ENCODE measurements at places on chromosomes 4 and X.

- DNase-seq: no peak
Measured at GRCh38 chr4:85391589-85392410, 83.2 kb upstream of the ARHGAP24 start.

DNA sequence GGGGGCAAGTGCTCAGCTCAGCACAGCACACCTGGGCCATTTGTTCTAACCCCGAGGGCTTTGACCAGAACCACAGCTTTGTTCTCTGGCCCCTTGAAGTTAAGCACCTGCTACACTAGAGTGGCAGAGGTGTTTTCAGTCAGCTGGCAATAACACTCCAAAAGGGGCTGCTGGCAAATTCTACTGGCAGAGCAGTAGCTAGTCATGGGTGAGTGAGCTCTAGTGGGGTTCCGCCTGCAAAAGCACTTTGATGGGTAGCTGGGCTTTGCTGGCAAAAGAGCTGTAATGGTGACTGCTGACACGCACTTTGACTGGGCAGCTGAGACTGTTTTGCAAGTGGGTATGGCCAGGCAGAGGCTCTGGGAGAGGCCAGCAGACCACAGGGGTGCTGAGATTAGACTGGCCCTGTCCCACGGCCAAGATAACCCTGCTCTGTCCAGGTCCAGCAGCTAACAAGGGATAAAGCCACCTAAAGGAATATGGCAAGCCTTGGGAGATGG, 65.2 kb upstream of the TENT5D start:
- no peak for DNase-seq

DNA sequence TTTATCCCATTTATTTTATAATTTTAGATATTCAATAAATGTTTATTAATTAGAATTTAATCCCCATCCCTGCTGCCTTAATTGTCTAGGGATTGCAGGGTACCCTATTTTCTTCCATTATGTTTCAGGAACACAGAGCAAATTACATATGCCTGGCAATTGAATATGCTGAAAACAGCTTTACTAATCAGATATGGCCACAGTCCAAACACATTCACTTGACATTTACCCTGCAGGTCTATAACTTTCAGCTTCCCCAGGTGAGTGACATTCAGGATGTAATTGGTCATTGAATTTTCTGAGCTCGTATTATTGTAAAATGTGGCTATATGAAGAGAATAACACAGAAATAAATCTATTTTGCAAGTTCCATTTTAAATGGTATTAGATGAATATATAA, 218.7 kb upstream of the NDST4 start:
- DNase-seq: no peak

DNA sequence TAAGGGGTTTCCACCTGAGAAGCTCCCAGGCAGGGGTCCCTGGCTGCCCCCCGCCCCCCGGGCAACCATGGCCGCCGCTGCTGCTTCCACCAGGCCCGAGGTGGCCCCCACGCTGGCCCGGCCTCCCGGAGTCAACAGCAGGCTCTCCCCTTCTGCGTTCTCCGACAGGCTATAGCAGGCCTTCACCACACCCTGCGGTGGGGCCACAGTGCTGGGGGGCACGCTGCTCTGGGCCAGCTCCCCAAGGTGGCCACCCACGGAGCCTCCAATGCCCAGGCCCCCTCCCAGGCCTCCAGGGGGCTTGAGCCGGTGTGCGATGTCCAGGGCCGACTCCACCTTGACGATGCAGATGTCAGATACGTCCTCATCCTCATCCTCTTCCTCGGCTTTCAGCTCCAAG, 72.5 kb downstream of the UBE2K start:
- DNase-seq: no peak

DNA sequence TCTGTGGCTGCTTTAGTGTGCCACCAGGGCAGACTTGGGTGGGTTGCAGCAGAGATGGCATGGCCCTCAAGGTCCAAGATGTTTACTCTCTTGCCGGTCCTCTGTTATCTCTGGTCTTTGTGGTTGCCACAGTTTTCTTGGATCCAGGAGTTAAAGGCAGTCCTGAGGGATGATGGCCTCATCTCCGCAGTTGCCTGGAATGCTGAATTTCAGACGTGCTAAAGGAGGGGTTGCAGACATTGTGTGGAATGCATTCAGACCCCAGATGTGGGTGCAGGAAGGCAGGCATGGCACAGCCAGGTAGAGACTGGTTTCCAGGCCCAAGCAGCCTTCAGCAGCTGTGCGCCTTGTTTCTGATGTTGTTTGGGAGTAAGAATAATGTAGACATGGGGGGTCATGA, 64.4 kb downstream of the TBL1X start:
- no peak for DNase-seq

DNA sequence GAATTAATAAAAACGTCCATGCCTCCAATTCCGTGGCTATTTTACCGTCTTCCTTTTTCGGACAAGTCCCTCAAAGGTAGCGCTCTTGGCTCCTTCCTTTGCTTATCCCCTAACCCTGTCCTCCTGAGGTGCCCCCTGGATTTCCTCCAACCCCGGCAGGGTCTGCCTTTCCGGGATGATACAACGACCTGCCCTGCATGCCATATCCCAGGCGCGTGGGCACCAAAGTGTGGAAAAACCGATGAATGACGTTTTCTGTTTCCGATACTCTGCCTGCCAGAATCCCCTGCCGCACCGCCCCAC, 706 bp upstream of the CSTF2 start:
- no peak for DNase-seq

- no peak for DNase-seq
Measured at GRCh38 chrX:41419082-41419481, 28.1 kb upstream of the NYX start.

DNA sequence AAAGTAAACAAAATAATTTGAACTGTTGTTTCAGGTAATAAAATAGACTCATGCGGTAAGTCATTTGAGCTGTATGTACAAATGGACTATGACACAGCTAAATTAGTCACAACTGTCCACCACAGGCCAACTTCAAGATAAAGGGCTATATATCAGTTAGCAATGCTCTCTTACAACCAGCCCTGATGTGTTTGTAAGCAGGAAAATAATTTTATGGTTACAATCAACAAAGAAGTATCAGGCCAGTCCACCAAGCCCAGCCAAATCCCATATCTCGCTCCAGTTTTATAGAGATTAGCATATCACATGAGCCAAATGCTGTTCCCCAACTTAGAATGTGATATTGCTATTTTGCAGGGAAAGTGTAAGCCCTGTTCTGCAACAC, 511 bp upstream of the DUSP21 start:
- no peak for DNase-seq

- DNase-seq: peak; percentile 9
Measured at GRCh38 chrX:3940000-3940610, 226.7 kb upstream of the PRKX start.

- DNase-seq: no peak
Measured at GRCh38 chr4:27027428-27027827, 166.8 kb downstream of the STIM2 start.

GRCh38 chr4:102759831-102760644, 730 bp downstream of the MANBA start:
- DNase-seq: peak; percentile 54

GRCh38 chrX:112636288-112636687, 43.5 kb downstream of the LHFPL1 start:
- no peak for DNase-seq

GRCh38 chr4:152115118-152115517, 354.3 kb upstream of the GATB start:
- DNase-seq: no peak

DNA sequence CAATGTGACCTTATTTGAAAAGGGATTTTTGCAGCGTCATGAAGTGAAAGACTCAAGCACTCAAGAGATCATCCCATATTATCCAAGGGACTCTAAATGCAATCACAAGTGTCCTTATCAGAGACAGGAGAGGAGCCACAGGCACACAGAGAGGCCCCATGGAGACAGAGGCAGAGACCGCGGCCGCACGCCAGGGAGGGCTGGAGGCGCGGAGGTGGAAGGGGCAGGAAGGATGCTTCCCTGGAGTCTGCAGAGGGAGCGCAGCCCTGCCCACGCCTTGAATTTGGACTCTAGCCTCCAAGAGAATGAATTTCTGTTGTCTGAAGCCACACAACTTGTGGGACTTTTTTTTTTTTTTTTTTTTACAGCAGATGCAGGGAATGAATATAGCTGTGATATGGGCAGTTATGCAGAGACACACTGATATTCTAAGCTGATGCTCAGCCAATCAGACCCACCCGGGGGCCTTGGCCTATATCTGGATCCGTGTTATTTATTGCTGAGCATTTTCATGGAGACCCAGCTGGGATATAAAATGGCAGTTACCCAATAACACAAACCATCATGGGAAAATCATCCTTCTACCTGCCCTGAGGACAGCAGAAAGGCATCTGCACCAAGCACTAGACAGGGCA, 244.8 kb upstream of the PSAPL1 start:
- DNase-seq: no peak

DNA sequence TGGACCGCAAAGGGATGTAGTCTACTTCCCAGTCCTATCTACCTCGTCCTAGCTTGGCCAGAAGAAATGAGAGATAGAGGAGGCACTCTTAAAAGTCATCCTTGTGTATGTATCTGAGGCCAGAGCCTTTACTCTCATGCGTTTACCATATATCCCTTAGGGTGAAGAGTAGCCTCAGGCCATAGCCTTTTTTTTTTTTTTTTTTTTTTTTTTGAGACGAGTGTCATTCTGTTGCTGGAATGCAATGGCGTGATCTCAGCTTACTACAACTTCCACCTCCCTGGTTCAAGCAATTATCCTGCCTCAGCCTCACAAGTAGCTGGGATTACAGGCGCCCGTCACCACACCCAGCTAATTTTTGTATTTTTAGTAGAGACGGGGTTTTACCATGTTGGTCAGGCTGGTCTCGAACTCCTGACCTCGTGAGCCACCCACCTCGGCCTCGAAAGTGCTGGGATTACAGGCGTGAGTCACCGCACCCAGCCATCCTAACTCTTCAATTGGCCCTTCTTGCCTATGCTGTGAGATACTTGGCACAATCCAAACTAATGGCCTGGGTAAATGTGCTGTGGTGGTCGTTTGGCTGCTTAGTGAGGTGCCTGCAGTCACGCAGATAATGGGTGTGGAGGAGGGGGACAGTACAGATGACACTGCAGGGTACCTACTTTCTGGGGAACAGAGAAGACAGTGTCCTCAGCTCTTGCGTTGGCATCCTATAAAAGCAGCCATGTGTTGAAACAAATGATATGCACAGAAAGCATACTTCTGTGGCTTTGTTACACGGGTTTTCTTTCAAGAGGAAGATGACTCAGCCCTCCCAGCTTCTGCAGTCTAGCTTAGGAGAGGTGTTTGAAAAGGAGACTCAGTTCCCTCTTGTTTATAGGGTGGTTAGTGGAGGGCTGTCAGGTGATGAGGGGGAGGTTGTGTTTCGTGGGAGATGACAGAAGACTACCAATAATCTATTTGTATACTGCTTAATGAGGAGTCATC, 10.4 kb upstream of the DGAT2L6 start:
- DNase-seq: peak; percentile 68

DNA sequence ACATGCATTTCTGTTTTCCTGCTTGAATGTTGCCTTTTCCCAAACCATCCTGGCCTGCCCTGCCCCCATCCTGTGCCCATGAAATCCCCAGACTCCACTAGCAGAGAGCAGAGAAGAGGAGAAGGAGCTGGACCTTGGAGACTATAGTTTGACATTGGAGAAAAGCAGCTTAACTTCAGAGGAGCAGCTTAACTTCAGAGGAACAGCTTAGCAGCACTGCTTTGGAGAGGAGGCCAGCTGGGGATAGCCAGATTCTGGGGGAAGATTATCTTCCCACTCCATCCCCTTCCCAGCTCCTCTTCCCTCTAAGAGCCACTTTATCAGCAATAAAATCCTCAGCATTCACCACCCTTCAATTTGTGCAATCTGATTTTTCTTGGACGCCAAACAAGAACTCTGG, 443.0 kb downstream of the PCDH10 start:
- no peak for DNase-seq

DNA sequence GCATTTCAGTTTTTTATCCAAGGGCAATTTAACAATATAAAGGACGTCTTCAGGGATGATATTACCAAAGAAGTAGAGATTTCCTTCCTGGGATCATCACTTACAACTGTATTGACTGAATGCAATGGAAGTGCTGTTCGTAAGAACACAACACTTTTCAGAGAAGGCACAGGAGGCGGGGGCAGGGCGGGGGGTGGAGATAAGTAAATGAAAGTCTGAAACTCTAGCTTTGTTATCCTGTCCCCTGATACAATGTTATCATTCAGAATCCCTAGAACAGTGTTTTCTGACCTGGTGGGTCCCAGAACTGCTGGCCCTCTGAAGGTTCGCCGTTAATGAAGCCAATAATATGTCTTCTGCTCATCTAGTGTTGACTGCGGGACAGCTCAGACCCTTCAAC, 124.6 kb downstream of the NSUN7 start:
- DNase-seq: no peak

- no peak for DNase-seq
Measured at GRCh38 chr4:1565598-1566295, 118.4 kb downstream of the FAM53A start.

DNA sequence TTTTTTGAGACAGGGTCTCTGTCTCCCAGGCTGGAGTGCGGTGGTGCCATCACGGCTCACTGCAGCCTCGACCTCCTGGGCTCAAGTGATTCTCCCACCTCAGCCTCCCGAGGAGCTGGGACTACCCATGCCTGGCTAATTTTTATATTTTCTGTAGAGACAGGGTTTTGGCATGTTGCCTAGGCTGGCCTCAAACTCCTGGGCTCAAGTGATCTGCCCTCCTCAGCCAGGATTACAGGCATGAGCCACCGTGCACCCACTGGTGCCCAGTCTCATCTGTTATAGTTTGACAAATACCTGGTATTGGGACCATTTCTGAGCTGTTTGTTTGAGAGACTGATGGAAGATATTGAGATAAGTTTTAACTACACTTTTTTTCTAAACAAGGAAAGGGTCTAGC, 57.5 kb upstream of the SMIM10 start:
- DNase-seq: no peak

GRCh38 chr4:69610484-69610883, 29.0 kb downstream of the UGT2A2 start:
- DNase-seq: no peak

DNA sequence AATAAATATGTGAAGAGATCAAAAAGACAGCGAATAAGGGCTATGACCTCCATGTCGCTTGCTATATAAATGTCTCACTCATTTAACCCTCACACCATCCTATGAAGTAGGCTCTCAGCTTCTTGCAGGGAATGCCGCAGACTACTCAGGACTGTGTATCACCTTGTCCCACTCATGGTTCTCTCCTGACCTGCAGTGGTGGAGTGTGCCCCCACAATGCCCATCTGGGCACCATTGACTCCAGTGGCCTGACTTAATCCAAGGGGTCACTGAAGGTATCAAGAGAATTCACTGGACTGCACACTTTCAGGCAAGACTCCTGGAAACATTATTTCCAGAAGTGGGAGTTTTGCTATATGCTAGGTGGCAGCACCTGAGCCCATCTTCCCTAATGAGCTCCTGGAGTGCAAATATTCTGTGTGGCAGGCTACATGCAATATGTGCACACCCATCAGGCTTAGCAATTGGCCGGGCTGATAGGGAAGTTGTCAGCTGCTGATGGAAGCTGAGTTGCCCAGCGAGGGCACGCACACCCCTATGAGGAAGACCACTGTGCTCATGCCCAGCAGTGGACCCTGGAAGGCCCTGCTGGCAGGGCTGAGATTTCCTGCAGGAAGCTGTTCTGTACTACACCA, 8.2 kb upstream of the EFNB1 start:
- no peak for DNase-seq

GRCh38 chr4:82136161-82136801, 237.5 kb downstream of the HNRNPD start:
- DNase-seq: no peak

GRCh38 chr4:163385466-163385865, 41.8 kb downstream of the NPY5R start:
- DNase-seq: no peak

- DNase-seq: no peak
Measured at GRCh38 chr4:1628892-1629698, 55.0 kb downstream of the FAM53A start.

- no peak for DNase-seq
Measured at GRCh38 chr4:56871371-56871866, 36.3 kb upstream of the REST start.

- no peak for DNase-seq
Measured at GRCh38 chr4:102593147-102593546, 92.0 kb downstream of the NFKB1 start.
